ENCODE measurements at places on chromosomes 16 and 17. TPM values are rescaled to one million over a fixed set of nuclear protein-coding genes. Genes with fewer than 3 reads are reported as not detected.

The MARVELD3 gene
- 20.9 TPM for total RNA-seq

DNA sequence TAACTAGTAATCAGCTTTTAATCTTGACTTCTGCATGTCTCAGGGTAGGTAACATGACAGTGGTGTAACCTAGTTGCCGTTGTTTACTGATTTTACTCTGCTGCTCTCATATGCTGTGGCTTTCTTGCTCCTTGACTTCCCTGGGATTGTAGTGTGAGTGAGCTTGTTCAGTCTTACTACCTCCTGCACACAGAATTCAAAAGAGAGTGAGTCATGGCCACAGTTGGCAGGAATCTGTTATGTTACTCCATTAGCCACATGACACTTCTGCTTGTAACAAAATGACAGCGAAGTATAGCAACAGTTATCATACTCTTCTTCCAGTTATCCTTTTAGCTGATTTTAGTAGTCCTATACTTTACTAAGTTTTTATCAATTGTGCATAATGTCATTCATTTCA lies 18.8 kb downstream of the TNRC6A start:
- no peak for DNase-seq

- no peak for DNase-seq
Measured at GRCh38 chr16:72963533-72964315, 84.2 kb downstream of the ZFHX3 start.

The SLC9A5 gene
- 5.6 TPM for total RNA-seq

Data from HCT116 (cell line).